Activated naive CD4-positive, alpha-beta T cell treated with anti-CD3 and anti-CD28 coated beads, Interleukin-2, amount 10 ng/mL, durations not matched to agents 7 days and 5 days (primary cell): ENCODE measurements at places on chromosomes 5 and 9.

- H3K27ac ChIP-seq, result no peak overlapping the region
- DNase-seq, result no peak
- no peaks in the 10 kb centered on the region for H3K36me3 ChIP-seq
- no peaks in the 10 kb centered on the region for H3K27me3 ChIP-seq
- no peaks in the 10 kb centered on the region for H3K4me1 ChIP-seq
These were observed 173.1 kb downstream of the CCDC171 start for GRCh38 chr9:15725953-15726352.

DNA sequence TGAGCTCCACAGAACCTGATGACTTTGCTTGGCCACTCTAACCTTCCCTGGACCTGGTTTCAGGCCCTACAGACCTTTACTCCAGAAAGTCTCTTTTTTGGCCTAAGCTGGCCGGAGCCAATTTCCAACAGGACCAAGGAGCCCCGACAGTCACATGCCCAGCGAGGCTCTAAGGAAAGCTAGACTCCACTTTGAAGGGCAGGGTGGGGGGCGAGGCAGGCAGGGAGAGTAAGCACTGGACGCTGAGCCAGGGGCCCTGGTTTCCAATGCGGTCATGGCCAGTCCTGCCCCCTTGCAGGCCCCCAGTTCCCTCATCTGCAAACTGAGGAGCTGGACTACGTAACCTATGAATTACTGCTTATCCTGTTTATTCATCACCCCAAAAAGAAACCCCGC lies 65.2 kb downstream of the ADAMTS2 start:
- no peaks in the 10 kb centered on the region for H3K27me3 ChIP-seq
- DNase-seq, result no peak
- H3K36me3 ChIP-seq, result no peaks in the 10 kb centered on the region

DNA sequence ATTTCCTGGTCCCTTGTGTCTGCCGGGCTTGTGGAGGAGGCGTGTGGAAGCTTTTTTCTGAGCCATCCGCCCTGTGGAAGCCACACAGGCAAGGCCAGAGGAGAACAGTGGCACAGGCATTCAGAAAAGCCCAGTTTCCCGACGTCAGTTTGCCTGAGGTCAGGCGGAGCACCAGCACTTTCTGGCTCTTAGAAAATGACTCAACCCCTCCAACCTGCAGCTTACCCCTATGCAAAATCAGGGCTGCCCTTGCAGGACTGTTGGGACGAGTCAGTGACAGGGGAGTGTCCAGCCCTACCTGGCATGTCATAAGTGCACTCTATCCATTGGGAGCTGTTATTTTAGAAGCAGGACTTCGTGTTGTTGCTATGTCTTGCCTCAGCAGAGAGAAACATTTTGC lies 216.0 kb downstream of the NR3C1 start:
- H3K4me1 ChIP-seq, result peaks cover 20% of the 10 kb centered on the region
- H3K4me3 ChIP-seq, result no peak overlapping the region
- no peak overlapping the region for H3K27ac ChIP-seq
- no peak for DNase-seq
- H3K27me3 ChIP-seq, result no peaks in the 10 kb centered on the region
- H3K36me3 ChIP-seq, result peaks cover 3% of the 10 kb centered on the region

GRCh38 chr9:94127806-94128205 lies 43.5 kb downstream of the PTPDC1 start:
- no peak for DNase-seq
- H3K27me3 ChIP-seq, result no peaks in the 10 kb centered on the region
- peaks cover 2% of the 10 kb centered on the region for H3K36me3 ChIP-seq

DNA sequence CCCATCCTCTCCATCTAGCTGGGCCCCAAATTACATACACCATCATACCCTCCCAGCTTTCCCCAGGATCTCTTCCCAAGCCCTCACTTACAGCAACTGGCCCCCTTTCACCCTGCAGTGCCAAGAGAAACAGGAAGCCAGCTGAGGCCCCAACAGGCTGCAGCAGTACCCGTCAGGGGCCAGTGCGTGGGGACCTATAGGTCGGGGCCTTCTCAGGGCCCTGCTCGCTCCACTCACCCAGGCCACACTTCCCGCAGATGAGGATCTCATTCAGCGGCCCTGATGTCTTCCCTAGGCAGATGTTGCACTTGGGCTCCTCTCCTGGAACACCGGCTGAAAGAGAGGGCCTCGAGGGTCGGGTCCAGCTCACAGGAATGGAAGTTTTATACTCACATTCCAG lies 6.8 kb downstream of the PHF19 start:
- no peak for DNase-seq
- H3K4me1 ChIP-seq, result peaks cover 79% of the 10 kb centered on the region
- peak overlapping the region; percentile 95 for H3K27ac ChIP-seq
- no peak overlapping the region for H3K4me3 ChIP-seq

GRCh38 chr9:108311745-108312144 lies 544.0 kb downstream of the ACTL7B start:
- H3K4me1 ChIP-seq, result no peaks in the 10 kb centered on the region
- H3K36me3 ChIP-seq, result no peaks in the 10 kb centered on the region
- no peak for DNase-seq
- H3K27ac ChIP-seq, result no peak overlapping the region
- H3K27me3 ChIP-seq, result no peaks in the 10 kb centered on the region

GRCh38 chr5:125042261-125042890 lies 295.9 kb upstream of the ZNF608 start:
- no peaks in the 10 kb centered on the region for H3K27me3 ChIP-seq
- no peaks in the 10 kb centered on the region for H3K36me3 ChIP-seq
- H3K27ac ChIP-seq, result no peak overlapping the region
- no peak overlapping the region for H3K4me3 ChIP-seq
- no peaks in the 10 kb centered on the region for H3K4me1 ChIP-seq

DNA sequence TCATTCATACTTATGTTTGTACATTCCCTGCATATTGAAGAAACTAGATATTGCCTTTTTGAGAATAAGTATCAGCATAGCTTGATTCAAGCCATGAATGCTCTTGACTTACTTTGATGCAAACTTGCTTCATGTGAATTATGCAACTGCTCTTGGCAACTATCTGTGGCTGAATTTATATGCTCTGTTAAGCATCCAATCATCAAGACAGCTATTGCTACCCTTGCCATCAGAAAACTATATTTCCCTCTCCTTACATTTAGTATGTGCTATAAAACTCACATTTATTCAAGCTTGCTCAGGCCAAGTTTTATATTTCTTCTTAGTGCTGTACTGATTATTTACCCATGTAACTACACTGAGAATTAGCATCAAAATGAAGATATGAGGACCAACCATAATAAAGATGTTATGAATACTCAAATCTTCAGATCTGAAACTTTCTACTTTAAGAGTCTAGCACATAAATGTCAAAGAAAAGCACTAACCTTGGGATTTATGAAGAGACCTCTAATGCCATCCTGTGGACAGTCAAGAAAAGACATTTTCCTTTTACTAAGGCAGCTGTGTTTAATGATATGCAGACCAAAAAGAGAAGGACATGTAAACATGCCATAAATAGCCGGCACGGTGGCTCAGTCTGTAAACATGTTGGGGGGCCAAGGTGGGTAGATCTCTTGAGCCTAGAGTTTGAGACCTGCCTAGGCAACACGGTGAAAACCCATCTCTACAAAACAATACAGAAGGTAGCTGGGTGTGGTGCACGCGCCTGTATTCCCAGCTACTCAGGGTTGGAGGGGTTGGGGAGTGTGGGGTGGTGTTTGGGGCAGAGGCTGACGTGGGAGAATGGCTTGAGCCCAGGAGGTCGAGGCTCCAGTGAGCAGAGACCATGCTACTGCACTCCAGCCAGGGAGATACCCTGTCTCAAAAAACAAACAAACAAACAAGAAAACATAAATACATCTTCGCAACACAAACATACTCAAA lies 267.0 kb upstream of the TYRP1 start:
- no peaks in the 10 kb centered on the region for H3K36me3 ChIP-seq
- no peak for DNase-seq
- H3K4me3 ChIP-seq, result no peak overlapping the region
- no peaks in the 10 kb centered on the region for H3K27me3 ChIP-seq
- H3K4me1 ChIP-seq, result no peaks in the 10 kb centered on the region

DNA sequence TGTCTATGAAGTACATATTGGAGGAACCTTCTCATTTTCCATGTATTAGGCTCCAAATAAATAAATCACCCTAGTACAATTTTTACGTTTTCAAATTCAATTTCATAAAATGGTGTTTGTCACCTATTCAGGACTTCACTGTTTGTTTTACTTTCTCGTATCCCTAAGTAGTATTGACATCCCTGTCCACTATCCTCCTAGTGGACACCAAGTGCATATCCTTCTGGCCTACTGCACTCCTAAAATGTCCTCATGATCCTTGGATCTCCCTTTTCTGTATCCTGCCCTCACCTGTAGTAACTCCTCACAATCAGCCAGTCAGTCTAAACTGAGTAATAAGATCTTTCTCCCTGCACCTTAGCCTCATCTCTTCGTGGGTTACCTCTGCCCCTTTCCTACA lies 539.9 kb downstream of the DMRTA1 start:
- no peak for DNase-seq
- no peak overlapping the region for H3K4me3 ChIP-seq
- H3K4me1 ChIP-seq, result no peaks in the 10 kb centered on the region
- H3K27me3 ChIP-seq, result no peaks in the 10 kb centered on the region
- H3K27ac ChIP-seq, result no peak overlapping the region

GRCh38 chr5:28896949-28897348 lies 1858.6 kb upstream of the CDH9 start:
- DNase-seq, result no peak
- H3K4me3 ChIP-seq, result no peak overlapping the region
- no peaks in the 10 kb centered on the region for H3K36me3 ChIP-seq
- no peaks in the 10 kb centered on the region for H3K27me3 ChIP-seq

DNA sequence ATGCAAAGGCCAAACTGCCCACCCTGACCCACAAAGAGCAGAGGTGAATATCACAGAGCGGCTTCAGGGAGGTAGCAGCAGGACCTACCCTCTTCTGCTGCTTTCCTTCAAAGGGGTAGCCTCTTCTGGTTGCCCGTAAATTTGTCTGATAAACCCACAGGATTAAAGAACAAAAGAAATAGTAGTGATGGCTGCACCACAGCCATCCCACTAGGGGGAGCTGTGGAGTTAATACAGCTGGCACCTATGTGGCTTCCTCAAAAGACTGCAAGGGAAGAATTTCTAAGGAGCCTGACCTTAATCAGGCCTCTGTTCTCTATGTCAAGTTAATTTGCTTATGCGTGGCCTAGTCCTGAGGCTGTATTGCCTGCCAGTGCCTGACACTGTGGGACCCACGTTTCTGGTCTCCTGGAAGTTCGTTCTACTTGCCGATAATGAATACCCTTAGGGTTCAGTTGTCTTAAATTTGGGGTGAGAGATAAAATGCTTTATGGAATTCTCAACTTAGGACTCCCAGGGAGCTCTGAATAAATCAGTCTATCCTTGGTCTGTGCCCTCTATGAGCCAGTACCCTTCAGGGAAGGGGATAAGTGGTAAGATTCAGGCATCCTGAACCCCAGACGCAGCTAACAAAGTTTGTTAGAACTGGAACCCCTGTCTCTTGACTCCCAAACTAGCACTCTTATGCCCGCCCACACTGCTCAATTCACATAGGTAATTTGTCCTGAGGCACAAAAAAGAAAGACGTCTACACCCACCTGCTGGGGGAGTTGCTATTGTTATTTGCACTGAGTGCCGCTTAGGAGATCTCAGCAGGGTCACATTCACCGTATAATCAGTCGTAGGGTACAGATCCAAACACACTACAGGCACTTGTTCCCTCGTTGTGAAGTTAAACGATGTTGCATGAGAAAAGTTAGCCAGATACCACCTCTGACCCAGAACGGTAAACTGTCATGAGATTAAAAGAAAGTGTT lies 77.1 kb downstream of the SUSD1 start:
- no peak overlapping the region for H3K27ac ChIP-seq
- no peak overlapping the region for H3K4me3 ChIP-seq
- no peaks in the 10 kb centered on the region for H3K27me3 ChIP-seq
- H3K4me1 ChIP-seq, result peaks cover 28% of the 10 kb centered on the region
- peaks cover 9% of the 10 kb centered on the region for H3K36me3 ChIP-seq
- DNase-seq, result peak; percentile 78

- H3K36me3 ChIP-seq, result no peaks in the 10 kb centered on the region
- H3K27me3 ChIP-seq, result peaks cover 18% of the 10 kb centered on the region
- peak; percentile 73 for DNase-seq
These were observed 18.3 kb upstream of the MLLT3 start for GRCh38 chr9:20640331-20641187.

DNA sequence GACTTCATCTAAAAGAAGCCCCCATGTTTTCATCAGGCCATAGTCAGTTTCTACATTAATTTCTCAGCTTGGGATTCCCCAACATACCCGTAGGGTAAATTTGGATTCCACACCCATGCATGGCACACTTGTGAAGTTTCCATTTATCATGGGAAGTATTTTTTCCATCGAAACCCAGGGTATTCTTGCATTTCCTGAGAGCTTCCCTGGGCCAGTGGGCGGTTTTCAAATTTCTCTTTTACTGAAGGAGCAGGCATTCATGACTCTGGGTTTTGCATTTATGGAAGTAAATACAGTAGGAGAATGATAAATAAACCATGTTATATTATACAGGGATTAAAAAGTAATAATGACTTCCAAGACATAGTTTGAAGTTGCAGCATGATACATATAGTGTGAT lies 93.0 kb upstream of the MAP3K1 start:
- H3K36me3 ChIP-seq, result peaks cover 5% of the 10 kb centered on the region
- H3K27me3 ChIP-seq, result peaks cover 25% of the 10 kb centered on the region
- H3K4me1 ChIP-seq, result peaks cover 8% of the 10 kb centered on the region
- no peak overlapping the region for H3K27ac ChIP-seq

DNA sequence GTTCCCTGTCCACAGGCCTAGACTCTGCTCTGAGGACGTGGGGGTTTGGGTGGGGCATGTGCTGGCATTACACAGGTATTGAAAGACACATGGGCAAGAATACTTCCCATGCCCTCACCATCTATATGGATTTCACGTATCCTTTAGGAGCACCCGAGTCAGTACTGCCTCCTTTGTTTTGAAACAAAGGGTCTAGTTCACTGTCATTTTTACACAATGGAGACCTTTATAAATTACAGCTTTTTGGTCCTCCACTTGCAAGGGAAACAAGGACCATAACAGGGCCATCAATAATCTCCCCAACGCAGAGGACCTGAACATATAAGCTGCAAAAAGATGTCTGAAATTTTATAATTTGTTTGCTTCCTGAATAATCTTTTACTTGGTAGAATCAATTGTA lies 24.9 kb upstream of the CRHBP start:
- no peak for DNase-seq
- H3K36me3 ChIP-seq, result no peaks in the 10 kb centered on the region
- no peaks in the 10 kb centered on the region for H3K4me1 ChIP-seq
- no peak overlapping the region for H3K4me3 ChIP-seq
- no peak overlapping the region for H3K27ac ChIP-seq
- H3K27me3 ChIP-seq, result peaks cover 25% of the 10 kb centered on the region

GRCh38 chr9:7656636-7657035 lies 142.9 kb downstream of the DMAC1 start:
- no peaks in the 10 kb centered on the region for H3K27me3 ChIP-seq
- no peak for DNase-seq
- no peak overlapping the region for H3K4me3 ChIP-seq
- no peak overlapping the region for H3K27ac ChIP-seq

DNA sequence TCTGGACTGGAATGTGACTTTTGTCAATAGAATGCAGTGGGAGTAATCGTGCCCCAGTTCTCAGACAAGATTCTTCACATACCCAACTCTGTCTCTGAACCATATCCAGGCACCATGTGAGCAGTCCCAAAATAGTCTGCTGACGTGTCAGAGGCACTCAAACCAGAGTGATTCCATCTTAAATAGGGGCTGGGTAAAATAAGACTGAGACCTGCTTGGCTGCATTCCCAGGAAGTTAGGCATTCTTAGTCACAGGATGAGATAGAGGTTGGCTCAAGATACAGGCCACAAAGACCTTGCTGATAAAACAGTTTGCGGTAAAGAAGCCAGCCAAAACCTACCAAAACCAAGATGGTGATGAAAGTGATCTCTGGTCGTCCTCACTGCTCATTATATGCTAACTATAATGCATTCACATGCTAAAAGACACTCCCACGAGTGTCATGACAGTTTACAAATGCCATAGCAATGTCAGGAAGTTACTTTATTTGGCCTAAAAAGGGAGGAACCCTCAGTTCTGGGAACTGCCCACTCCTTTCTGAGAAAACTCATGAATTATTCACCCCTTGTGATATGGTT lies 16.9 kb upstream of the PLCXD3 start:
- no peaks in the 10 kb centered on the region for H3K27me3 ChIP-seq
- no peak overlapping the region for H3K4me3 ChIP-seq
- H3K4me1 ChIP-seq, result no peaks in the 10 kb centered on the region
